Activated effector memory CD4-positive, alpha-beta T cell treated with anti-CD3 and anti-CD28 coated beads, Interleukin-2, amount 50 U/mL, for 16 hours (primary cell): ENCODE measurements at places on chromosomes 6 and 20.

DNA sequence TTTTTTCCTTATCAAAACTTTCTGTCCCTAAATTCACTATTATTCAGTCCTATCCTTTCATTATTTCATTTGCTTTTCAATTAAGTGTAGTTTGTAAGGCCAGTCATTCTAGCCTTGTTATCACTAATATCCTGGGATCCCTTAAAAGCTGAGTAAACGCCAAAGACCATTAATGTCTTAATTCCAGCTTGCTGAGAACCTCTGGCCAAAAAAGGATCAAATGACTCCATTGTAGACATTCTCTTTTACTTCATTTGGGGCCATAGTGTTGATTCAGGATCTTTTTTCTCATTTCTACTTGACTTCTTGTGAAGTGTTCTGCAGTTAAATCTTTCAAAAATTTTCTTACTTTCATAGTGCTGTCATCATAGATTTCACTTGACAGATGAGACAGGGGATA, 379.7 kb downstream of the LAMA2 start:
- DNase-seq, result no peak

GRCh38 chr6:53805725-53806124, 10.9 kb downstream of the LRRC1 start:
- DNase-seq, result no peak

DNA sequence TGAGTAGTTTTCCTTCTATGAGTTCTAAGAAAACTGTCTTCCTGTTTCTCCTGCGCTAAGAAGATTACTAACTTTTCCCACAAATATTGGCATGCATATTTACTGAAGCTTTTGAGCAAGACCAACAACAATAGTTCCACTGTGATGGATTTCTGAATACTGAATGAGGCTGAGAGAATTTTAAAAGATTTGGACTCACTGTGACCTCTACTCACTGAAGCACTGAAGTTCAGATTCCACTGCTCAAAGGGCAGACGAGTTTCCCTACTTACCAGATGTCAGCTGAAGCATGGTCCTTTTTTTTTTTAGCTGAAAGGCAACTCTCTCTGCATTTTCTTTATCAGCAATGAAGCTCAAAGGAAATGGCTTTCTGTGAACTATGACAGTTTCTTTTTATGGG, 718.5 kb downstream of the RFPL4B start:
- DNase-seq, result no peak

DNA sequence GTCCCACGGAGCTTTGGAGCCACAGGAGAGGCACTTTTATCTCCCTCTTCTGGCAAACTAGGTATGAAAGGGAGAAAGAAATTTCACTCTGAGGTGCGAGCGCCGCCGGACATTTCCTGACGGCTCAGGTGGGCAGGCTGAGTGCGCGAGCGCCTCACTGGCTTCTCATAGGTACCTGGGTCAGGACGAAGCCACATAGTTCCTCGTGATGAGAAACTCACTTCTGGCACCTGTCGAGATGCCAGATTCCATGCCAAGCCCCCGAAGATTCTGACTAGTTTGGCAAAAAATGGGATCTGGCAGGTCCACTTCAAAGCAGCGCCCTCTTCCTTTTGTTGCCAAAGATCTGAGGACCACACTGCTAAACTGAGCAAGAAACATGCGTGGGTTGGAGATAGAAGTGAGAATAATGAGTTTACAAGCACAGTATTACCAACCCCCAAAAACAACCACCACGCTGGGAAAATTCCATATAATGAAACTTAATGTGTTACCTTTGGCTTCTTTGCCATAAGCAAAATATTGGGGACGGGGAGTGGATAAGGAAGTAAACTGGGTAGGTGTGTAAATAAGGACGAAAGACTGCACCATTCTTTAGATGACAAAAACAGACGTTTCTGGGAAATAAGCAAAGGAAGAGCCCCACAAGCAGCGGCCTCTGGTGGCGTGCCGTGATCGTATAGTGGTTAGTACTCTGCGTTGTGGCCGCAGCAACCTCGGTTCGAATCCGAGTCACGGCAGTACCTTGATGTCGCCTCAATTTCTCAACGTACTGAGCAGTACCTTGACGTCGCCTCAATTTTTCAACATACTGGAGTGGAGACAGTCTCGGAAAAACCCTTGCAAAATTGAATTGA, 89.8 kb upstream of the PRSS16 start:
- DNase-seq, result peak; percentile 92

GRCh38 chr6:36913082-36913481, 27.3 kb downstream of the C6orf89 start:
- no peak for DNase-seq

- peak; percentile 87 for DNase-seq
These were observed 40.6 kb downstream of the ISM1 start for GRCh38 chr20:13261460-13262301.
